Activated CD8-positive, alpha-beta T cell treated with anti-CD3 and anti-CD28 coated beads, Interleukin-2, amount 10 ng/mL, durations not matched to agents 7 days and 5 days (primary cell): ENCODE measurements at places on chromosomes 13 and 19. TPM values are rescaled to one million over a fixed set of nuclear protein-coding genes. Genes with fewer than 3 reads are reported as not detected.

The SIGLEC5 gene
- not detected for total RNA-seq

The CDX2 gene
- total RNA-seq, result not detected

The CEACAM4 gene
- not detected for total RNA-seq

The PRR36 gene
- total RNA-seq, result 0.10 TPM

The IGFL2 gene
- total RNA-seq, result not detected

DNA sequence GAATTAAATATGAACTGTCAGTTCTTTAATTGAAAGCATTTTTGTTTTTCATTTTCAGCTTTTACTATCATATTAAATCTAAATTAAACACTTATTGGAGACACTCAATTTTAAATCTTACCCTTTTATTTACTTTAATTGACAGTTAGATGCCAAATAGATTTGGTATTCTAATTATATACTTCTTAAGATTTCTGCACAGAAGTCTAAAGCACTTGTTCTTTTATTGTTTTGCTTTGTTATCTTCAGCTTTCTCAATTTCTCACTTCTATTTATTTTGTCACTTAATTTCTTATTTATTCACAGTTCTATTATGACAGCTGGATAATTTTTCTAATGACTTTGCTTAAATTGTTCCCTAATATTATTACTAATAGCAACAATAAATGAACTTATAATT is 1397.3 kb upstream of the MIR17HG start:
- DNase-seq, result no peak
- H3K36me3 ChIP-seq, result no peaks in the 10 kb centered on the region
- H3K27me3 ChIP-seq, result no peaks in the 10 kb centered on the region
- H3K4me3 ChIP-seq, result no peak overlapping the region
- H3K4me1 ChIP-seq, result no peaks in the 10 kb centered on the region

GRCh38 chr19:1853295-1854038 is 5.2 kb upstream of the REXO1 start:
- H3K4me3 ChIP-seq, result peak overlapping the region; percentile 64
- H3K4me1 ChIP-seq, result peaks cover 69% of the 10 kb centered on the region
- DNase-seq, result peak; percentile 91
- H3K36me3 ChIP-seq, result peaks cover 12% of the 10 kb centered on the region
- peak overlapping the region; percentile 93 for H3K27ac ChIP-seq

DNA sequence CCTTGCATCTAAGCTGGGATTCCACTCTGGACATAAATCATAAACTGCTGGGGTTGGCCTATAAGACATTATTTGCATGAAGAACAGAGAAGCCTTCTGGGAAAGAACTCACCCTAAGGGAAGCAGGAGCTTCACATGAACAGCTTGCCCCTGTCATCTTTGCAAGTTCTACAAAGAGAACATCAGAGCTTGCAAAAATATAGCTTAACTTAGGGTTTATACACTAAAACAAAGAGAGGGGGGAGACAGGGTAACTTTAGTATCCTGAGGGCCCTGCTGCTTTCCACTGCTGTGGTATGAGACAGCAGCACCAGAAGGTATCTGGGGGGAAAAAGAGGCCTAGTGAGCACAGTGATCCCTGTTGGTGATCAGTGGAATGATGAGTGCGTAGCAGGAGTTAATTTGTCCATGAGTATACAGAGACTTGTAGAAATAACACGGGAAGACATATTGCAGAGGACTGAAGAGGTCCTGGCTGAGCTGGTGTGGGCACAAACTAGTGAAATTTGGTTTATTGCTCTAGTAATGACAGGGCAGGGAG is 116.1 kb upstream of the TSC22D1 start:
- H3K4me1 ChIP-seq, result no peaks in the 10 kb centered on the region
- H3K27ac ChIP-seq, result no peak overlapping the region
- no peak overlapping the region for H3K4me3 ChIP-seq
- H3K27me3 ChIP-seq, result peaks cover 4% of the 10 kb centered on the region
- H3K36me3 ChIP-seq, result no peaks in the 10 kb centered on the region

GRCh38 chr19:23762884-23763711 is 4.4 kb upstream of the ZNF681 start:
- peaks cover 36% of the 10 kb centered on the region for H3K4me1 ChIP-seq
- peak overlapping the region; percentile 87 for H3K4me3 ChIP-seq
- H3K36me3 ChIP-seq, result peaks cover 31% of the 10 kb centered on the region

- no peaks in the 10 kb centered on the region for H3K36me3 ChIP-seq
- no peak overlapping the region for H3K27ac ChIP-seq
- H3K4me1 ChIP-seq, result peaks cover 6% of the 10 kb centered on the region
- no peaks in the 10 kb centered on the region for H3K27me3 ChIP-seq
- no peak for DNase-seq
- no peak overlapping the region for H3K4me3 ChIP-seq
Observed at GRCh38 chr13:46569456-46569855, 16.5 kb downstream of the LRCH1 start.

DNA sequence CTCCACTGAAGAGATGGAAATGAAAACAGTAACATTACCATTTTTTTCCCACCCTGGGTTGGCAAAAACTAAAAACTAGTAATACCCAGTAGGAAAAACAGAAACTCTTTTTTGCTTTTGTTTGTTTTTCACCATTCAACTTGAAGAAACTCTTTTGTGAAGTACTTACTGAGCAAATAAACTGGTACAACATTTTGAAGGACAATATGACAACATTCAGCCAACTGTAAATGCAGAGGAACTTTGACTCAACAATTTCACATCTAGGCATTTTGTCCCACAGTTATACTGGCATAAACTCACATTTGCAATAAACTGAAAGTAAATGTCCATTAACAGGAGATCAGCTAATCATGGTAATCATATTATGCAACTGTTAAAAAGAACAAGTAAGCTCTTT is 152.5 kb downstream of the RNF17 start:
- H3K36me3 ChIP-seq, result peaks cover 14% of the 10 kb centered on the region
- no peak for DNase-seq
- H3K4me1 ChIP-seq, result peaks cover 11% of the 10 kb centered on the region
- H3K4me3 ChIP-seq, result no peak overlapping the region

The APOE gene
- total RNA-seq, result 0.89 TPM

GRCh38 chr13:47519626-47520025 is 481.4 kb downstream of the SUCLA2 start:
- no peak for DNase-seq
- no peak overlapping the region for H3K4me3 ChIP-seq
- no peaks in the 10 kb centered on the region for H3K4me1 ChIP-seq
- H3K36me3 ChIP-seq, result no peaks in the 10 kb centered on the region
- H3K27ac ChIP-seq, result no peak overlapping the region
- no peaks in the 10 kb centered on the region for H3K27me3 ChIP-seq

DNA sequence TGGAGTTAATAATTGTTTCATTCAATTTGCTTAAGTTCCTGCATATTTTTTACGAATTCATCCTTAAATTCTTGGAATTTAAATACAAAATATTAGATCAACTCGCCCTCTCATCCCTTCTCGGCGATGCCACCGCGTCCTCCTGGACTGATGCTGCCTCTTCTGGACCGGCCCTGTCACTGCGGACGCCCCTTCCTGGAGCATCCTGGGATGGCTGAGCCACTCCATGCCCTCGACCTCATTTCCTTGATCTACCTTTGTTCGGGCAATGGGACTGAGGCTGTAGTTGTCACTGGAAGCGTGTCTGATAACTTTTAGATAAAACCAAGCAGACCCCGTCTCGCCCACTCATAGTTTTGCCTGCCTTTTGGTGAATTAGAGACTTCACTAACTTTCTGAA is 283.7 kb downstream of the TEX29 start:
- H3K27me3 ChIP-seq, result no peaks in the 10 kb centered on the region
- no peak overlapping the region for H3K4me3 ChIP-seq
- H3K36me3 ChIP-seq, result no peaks in the 10 kb centered on the region
- no peak for DNase-seq

GRCh38 chr19:5673752-5674151 is 6.6 kb downstream of the MICOS13 start:
- H3K27ac ChIP-seq, result no peak overlapping the region
- no peaks in the 10 kb centered on the region for H3K27me3 ChIP-seq
- DNase-seq, result no peak
- no peak overlapping the region for H3K4me3 ChIP-seq
- H3K36me3 ChIP-seq, result peaks cover 35% of the 10 kb centered on the region
- H3K4me1 ChIP-seq, result peaks cover 3% of the 10 kb centered on the region

DNA sequence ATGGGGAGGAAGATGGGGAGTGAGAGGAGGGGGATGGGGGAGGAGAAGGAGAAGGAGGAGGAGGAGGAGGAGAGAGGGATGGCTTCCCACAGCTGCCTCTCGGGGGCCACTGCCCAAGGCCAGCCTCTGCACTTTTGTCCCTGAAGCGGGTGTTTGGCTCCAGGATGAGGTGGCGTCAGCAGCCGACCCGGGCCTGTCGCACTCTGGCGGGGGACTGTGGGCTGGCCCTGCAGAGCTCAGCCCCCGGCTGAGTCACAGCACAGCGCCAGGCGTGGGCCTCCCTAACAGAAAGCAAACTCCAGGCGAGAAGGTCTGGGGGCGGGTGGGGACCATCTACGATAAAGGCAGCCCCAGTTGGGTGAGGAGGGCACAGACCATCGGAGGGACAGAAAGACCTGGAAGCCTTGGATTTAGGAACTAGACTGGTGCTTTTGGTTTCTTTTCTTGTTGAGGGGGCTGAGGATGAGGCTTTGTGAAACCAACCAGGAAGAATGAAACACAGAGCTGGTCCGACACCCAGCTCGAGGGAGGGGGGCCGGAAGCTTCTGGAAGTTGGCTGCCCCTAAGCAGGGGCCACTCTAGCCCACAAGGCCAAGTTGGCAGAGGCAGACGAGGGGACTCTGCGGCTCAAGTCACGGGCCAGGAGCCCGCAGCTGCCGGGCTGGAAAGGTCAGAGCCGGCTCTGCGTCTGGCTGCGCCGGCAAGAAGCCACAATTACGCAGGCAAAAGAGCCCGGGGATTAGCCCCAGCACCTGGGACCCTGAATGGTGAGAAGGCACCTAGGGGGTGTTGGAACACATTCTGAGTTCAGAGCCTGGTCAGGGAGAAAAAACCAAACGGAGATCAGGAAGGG is 18.2 kb downstream of the LSM4 start:
- H3K27me3 ChIP-seq, result no peaks in the 10 kb centered on the region
- peaks cover 55% of the 10 kb centered on the region for H3K36me3 ChIP-seq
- peak; percentile 87 for DNase-seq
- peaks cover 49% of the 10 kb centered on the region for H3K4me1 ChIP-seq

The TJP3 gene
- total RNA-seq, result 1.3 TPM

GRCh38 chr19:57305056-57305455 is 15.2 kb upstream of the ZNF543 start:
- H3K36me3 ChIP-seq, result peaks cover 45% of the 10 kb centered on the region
- peaks cover 1% of the 10 kb centered on the region for H3K4me1 ChIP-seq
- no peak for DNase-seq
- no peak overlapping the region for H3K4me3 ChIP-seq

The PLIN4 gene
- total RNA-seq, result not detected

The CGB2 gene
- not detected for total RNA-seq

The CLC gene
- not detected for total RNA-seq

GRCh38 chr13:98406971-98407370 is 169.9 kb downstream of the STK24 start:
- no peaks in the 10 kb centered on the region for H3K36me3 ChIP-seq
- DNase-seq, result no peak
- H3K27me3 ChIP-seq, result peaks cover 11% of the 10 kb centered on the region
- H3K4me1 ChIP-seq, result peaks cover 3% of the 10 kb centered on the region
- no peak overlapping the region for H3K4me3 ChIP-seq

The SGTA gene
- total RNA-seq, result 51.0 TPM

- H3K4me1 ChIP-seq, result no peaks in the 10 kb centered on the region
- no peaks in the 10 kb centered on the region for H3K36me3 ChIP-seq
- no peak overlapping the region for H3K27ac ChIP-seq
Observed at GRCh38 chr19:10027158-10027997, 14.1 kb downstream of the RDH8 start.

GRCh38 chr13:113672002-113672651 is 5.1 kb downstream of the GRK1 start:
- peaks cover 2% of the 10 kb centered on the region for H3K36me3 ChIP-seq
- DNase-seq, result no peak
- H3K27ac ChIP-seq, result peak overlapping the region; percentile 64
- no peaks in the 10 kb centered on the region for H3K4me1 ChIP-seq

GRCh38 chr19:48348045-48348444 is 15.7 kb downstream of the TMEM143 start:
- peaks cover 6% of the 10 kb centered on the region for H3K4me1 ChIP-seq
- no peak overlapping the region for H3K4me3 ChIP-seq
- no peaks in the 10 kb centered on the region for H3K27me3 ChIP-seq
- no peak for DNase-seq

GRCh38 chr13:110875241-110875640 is 39.6 kb downstream of the ANKRD10 start:
- peaks cover 13% of the 10 kb centered on the region for H3K4me1 ChIP-seq
- no peaks in the 10 kb centered on the region for H3K36me3 ChIP-seq
- no peak for DNase-seq
- H3K27ac ChIP-seq, result no peak overlapping the region

DNA sequence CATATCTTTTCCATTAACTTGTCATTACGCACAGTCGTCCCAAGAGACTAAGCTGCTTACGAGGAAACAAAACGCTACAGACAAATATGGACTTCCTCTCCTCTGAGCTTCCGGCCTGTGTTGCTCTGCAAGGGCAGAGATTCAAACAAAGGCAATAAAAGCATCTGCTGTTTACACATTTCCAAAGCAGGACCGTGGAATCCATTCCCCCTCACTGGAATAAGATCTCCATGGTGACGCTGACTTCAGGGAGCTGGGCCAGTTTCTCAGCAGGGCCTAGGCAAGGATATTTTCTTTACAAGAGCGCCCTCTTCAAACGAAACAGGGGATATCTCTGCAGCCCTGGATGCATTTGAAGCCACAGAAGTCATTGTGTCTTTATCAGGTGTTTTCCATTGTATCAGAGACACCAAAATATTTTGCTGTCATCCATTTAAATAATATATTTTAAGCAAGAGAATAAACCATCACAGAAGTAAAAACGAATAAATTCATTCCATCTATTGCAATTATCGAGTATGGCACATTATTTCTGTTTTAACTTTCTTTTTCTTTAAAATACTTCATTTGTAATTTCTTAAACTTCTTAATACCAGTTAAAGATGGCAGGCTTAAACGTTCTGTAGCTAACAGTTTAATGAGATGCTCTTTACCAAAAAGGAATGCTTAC is 177.5 kb downstream of the DCLK1 start:
- H3K36me3 ChIP-seq, result no peaks in the 10 kb centered on the region
- no peak overlapping the region for H3K4me3 ChIP-seq
- H3K4me1 ChIP-seq, result peaks cover 3% of the 10 kb centered on the region
- H3K27me3 ChIP-seq, result no peaks in the 10 kb centered on the region

The KLF5 gene
- total RNA-seq, result 5.4 TPM

DNA sequence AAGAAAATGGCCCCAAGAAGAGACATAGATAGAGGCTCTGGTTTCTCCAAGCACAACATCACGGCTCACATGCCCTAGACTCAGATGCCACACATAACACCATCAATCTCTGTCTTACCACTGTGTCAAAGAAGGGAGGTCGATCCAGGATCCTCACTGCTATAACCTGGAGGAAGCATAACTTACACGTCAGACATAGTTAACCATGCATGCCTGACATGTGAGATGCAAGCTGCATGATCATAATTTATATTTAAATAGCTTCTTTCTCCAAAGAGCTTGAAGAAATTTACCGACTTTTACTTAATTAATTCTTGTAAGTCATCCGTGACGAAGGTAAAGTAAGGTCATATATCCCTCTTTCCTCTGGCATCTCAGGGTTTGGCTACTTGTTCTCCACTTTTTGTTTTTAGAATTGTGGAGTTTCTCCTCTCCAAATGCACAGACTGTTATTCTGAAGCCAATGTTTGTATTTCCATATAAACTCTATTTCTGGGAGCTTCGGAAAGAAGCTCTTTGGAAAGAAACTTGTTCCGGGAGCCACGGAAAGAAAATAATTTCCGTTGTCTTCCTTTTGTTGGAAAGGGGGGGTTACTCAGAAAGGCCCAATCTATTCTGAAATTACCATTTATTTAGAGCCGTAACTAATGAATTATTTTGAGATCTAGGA is 205.6 kb downstream of the LHFPL6 start:
- H3K4me3 ChIP-seq, result no peak overlapping the region
- no peaks in the 10 kb centered on the region for H3K27me3 ChIP-seq
- H3K27ac ChIP-seq, result no peak overlapping the region
- H3K36me3 ChIP-seq, result no peaks in the 10 kb centered on the region
- no peaks in the 10 kb centered on the region for H3K4me1 ChIP-seq

The AP2S1 gene
- total RNA-seq, result 151 TPM

The LRRC4B gene
- not detected for total RNA-seq
